ENCODE measurements at places on chromosomes 1 and 21. TPM values are rescaled to one million over a fixed set of nuclear protein-coding genes. Genes with fewer than 3 reads are reported as not detected.

DNA sequence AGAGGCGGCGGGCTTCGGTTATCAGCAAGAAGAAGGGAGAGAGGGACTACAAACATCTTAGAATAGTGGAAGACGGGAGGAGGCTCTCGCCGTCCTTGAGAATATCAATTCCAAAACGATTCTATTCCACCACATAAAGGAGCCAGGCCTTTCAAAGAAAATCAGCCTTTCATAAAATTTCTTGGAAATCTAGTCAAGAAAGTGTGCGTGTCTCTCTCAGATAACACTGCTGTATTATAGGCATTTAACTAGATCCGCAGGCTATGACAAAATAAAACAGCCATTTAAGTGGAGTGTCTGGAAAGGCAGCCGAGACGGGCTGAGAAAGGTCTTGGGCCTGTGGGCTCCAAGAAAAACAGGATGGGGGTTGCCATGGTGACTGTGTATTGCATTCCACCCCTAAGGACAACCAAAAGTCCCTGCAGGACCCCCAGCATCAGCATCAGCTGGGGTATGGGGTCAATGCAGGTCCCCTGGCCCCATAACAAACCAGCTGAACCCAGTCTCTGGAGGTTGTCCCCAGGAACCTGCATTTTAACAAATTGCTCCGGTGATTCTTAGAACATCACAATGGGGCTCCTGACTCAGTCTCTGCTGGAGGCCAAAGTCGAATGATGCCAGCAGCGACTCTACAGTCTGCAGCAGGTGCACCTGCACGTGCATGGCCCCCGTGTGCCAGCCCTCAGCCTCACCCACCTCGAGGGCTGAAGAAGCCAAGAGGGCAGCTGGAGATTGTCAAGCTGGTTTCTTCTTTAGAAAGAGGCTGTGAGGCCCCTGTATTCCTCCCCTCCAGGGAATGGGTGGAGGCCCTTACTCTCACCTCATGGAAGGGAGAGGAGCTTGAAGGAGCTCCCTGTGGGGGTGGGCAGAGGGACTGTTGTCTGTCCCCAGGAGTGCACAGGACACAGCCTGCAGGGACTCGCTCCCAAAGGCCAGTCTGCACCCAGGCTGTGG lies 287.4 kb downstream of the NPHP4 start:
- no peak for DNase-seq
- no peaks in the 10 kb centered on the region for H3K4me1 ChIP-seq
- no peak overlapping the region for H3K4me3 ChIP-seq
- no peaks in the 10 kb centered on the region for H3K27me3 ChIP-seq
- H3K27ac ChIP-seq = no peak overlapping the region

GRCh38 chr1:182376936-182377574 lies 14.5 kb downstream of the GLUL start:
- no peaks in the 10 kb centered on the region for H3K27me3 ChIP-seq
- no peaks in the 10 kb centered on the region for H3K4me1 ChIP-seq
- H3K4me3 ChIP-seq = no peak overlapping the region
- H3K27ac ChIP-seq = no peak overlapping the region
- no peak for DNase-seq

The RPTN gene
- not detected for total RNA-seq

The ACTL8 gene
- total RNA-seq = not detected

The IGSF21 gene
- total RNA-seq = 5.2 TPM

The TPM3 gene
- 186 TPM for total RNA-seq

The ADAMTS1 gene
- 265 TPM for total RNA-seq

The AVPR1B gene
- total RNA-seq = not detected

- H3K27ac ChIP-seq = no peak overlapping the region
- no peaks in the 10 kb centered on the region for H3K36me3 ChIP-seq
- H3K4me3 ChIP-seq = no peak overlapping the region
- no peaks in the 10 kb centered on the region for H3K27me3 ChIP-seq
Observed at GRCh38 chr1:57986432-57986831, 560.1 kb downstream of the OMA1 start.

DNA sequence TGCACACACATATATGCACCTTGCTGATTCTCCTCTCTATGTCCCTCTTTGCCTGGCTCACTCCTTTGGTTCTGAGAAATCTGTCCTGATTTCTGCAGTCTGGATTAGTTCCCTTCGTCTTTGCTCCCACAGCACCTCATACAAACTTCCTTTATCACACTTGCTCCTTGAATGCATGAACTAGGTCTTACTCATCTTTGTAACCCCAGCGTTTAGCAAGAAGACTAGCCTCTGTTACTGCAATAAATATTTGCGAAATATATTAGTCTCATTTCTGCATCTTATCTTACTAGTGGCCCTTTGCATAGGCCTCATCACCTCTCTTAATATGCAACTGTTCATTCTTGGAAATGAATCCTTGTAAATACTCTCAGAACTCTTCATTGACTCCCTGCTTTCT lies 11.4 kb downstream of the SMYD2 start:
- no peak overlapping the region for H3K27ac ChIP-seq
- no peak for DNase-seq
- H3K36me3 ChIP-seq = no peaks in the 10 kb centered on the region
- H3K4me1 ChIP-seq = no peaks in the 10 kb centered on the region
- no peaks in the 10 kb centered on the region for H3K27me3 ChIP-seq
- no peak overlapping the region for H3K4me3 ChIP-seq
